ENCODE measurements at places on chromosomes 11 and 22. TPM values are rescaled to one million over a fixed set of nuclear protein-coding genes. Genes with fewer than 3 reads are reported as not detected.
A peak's percentile ranks its signal among the peaks of the same experiment; 100 is the strongest.

DNA sequence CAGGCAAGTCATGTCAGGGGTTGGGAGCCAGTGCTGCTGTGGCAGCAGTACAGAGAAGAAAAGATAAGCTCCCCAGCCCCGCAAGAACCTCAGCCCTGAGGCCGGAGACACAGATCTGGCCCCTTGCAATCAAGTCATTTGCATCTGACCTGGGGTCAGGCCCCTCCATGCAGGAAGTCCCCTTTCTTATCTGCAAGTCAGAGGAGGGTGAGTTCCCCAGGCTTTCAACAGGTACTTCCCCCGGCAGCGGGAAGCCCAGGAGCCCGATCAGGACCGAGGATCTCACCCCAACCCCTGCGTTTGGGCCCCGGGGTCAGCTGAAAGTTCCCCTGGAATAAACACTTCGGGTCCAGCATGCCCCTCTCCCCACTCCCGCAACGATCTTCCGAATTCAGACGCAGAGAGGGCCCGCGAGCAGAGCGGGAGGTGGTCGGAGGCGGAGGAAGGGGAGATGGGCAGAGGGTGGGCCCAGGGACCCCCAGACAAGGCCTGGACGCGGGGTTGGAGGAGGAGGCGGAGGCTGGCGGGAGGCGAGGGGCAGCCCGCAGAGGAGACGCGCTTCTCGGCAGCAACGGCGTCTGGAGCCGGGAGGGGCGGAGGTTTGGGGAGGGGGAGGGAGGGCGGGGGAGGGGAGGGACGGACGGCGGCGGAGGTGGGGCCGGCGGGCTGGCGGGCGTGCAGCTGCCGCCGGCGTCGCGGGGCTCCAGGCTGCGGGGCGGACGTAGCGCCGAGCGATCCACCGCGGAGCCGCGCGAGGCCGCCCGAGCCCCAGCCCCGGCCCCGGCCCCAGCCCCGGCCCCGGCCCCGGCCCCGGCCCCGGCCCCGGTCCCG lies at the start of gene TSPAN18:
TSPAN18 (plus strand) TSS at position 680 of the 831 bp plus-strand sequence. CDS start 179,455 bp downstream, outside the sequence.
- no peaks in the 10 kb centered on the region for H3K36me3 ChIP-seq
- DNase-seq, result peak; percentile 53
- peak within 1 kb of the TSS; percentile 84 for H3K4me3 ChIP-seq
- no peaks in the 10 kb centered on the region for H3K27me3 ChIP-seq

- no peak for DNase-seq
- H3K27ac ChIP-seq, result no peak overlapping the region
- no peaks in the 10 kb centered on the region for H3K36me3 ChIP-seq
- no peak overlapping the region for H3K4me3 ChIP-seq
Observed at GRCh38 chr11:127205688-127206217, 205.2 kb upstream of the KIRREL3 start.

DNA sequence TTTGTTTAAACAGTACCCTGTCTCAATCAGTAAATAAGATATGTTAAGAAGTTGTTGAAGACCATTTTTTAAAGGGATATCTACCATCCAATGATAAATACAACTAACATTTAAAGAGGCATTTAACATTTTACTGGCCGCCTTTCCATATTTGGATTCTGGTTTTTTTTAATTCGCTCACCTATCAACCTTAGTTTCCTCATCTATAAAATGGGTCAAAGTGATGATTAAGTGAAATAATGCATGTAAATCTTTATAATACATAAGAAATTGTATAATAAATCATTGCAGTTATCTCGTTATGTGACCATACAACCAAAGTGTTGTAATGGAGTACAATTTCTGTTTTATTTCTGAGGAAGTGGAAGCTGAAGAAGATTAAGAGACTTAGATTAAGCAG lies 17.7 kb upstream of the ATP5MG start:
- DNase-seq, result no peak
- no peak overlapping the region for H3K27ac ChIP-seq
- no peaks in the 10 kb centered on the region for H3K4me1 ChIP-seq
- H3K27me3 ChIP-seq, result no peaks in the 10 kb centered on the region
- peaks cover 99% of the 10 kb centered on the region for H3K36me3 ChIP-seq

- peaks cover under 1% of the 10 kb centered on the region for H3K4me1 ChIP-seq
- no peak overlapping the region for H3K4me3 ChIP-seq
- no peaks in the 10 kb centered on the region for H3K27me3 ChIP-seq
Observed at GRCh38 chr11:83079820-83080219, 8.1 kb upstream of the RAB30 start.

DNA sequence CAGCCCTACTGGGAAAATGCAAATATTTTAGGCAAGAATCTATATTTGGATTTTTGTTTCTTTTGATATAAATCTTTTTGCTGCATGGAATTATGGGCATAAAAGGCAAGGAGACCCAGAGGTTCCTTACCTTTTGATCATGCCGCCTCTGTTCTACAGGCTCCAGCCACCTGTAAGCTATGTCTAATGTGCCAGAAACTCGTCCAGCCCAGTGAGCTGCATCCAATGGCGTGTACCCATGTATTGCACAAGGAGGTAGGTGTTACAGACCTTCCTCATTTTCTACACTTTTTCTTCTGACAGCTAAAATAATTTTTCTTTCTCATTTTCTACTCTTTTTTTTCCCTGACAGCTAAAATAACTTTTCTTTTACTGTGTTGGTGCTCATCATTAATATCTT lies 8.2 kb upstream of the BACE1-AS start:
- no peak overlapping the region for H3K27ac ChIP-seq
- no peaks in the 10 kb centered on the region for H3K4me1 ChIP-seq
- no peak overlapping the region for H3K4me3 ChIP-seq
- DNase-seq, result no peak

Gene INPP5J
- 21.5 TPM for total RNA-seq

Gene P4HA3
- not detected for total RNA-seq

- no peak overlapping the region for H3K27ac ChIP-seq
- H3K27me3 ChIP-seq, result no peaks in the 10 kb centered on the region
- H3K4me3 ChIP-seq, result no peak overlapping the region
Observed at GRCh38 chr11:86212019-86212611, 32.4 kb upstream of the EED start.

- H3K36me3 ChIP-seq, result peaks cover 10% of the 10 kb centered on the region
- H3K27me3 ChIP-seq, result no peaks in the 10 kb centered on the region
- peaks cover 18% of the 10 kb centered on the region for H3K4me1 ChIP-seq
- H3K27ac ChIP-seq, result peak overlapping the region; percentile 80
- no peak for DNase-seq
- H3K4me3 ChIP-seq, result no peak overlapping the region
Observed at GRCh38 chr22:26542831-26543230, 30.6 kb upstream of the TFIP11 start.

- no peak overlapping the region for H3K27ac ChIP-seq
- H3K4me1 ChIP-seq, result peaks cover 12% of the 10 kb centered on the region
- no peaks in the 10 kb centered on the region for H3K27me3 ChIP-seq
Observed at GRCh38 chr11:13924801-13925327, 37.7 kb upstream of the SPON1 start.

Measured in heart right ventricle (tissue), 16 donors.